ENCODE measurements at places on chromosomes 3 and 15.
A peak's percentile ranks its signal among the peaks of the same experiment; 100 is the strongest.

- DNase-seq, result no peak
These were observed 58.0 kb upstream of the SLC7A14 start for GRCh38 chr3:170643831-170644230.

DNA sequence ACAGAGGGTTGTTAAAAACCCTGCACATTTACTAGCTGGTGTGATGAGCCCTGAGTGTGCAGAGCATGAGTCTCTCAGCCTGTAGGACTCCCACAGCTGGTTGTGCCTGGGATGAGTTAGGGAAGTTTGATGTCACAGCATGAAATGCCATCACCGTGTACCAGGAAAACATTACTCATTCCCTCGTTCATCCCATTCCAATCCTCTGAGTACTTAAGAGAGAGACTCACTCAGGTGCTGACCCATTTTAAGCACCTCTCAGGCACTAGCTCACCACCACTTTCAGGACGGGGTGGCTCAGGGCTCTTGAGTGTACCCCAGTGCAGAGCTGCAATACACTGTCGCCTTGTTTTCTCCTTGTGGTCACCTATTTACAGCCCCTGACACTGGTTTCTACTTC, 18.7 kb downstream of the MGLL start:
- DNase-seq, result no peak

DNA sequence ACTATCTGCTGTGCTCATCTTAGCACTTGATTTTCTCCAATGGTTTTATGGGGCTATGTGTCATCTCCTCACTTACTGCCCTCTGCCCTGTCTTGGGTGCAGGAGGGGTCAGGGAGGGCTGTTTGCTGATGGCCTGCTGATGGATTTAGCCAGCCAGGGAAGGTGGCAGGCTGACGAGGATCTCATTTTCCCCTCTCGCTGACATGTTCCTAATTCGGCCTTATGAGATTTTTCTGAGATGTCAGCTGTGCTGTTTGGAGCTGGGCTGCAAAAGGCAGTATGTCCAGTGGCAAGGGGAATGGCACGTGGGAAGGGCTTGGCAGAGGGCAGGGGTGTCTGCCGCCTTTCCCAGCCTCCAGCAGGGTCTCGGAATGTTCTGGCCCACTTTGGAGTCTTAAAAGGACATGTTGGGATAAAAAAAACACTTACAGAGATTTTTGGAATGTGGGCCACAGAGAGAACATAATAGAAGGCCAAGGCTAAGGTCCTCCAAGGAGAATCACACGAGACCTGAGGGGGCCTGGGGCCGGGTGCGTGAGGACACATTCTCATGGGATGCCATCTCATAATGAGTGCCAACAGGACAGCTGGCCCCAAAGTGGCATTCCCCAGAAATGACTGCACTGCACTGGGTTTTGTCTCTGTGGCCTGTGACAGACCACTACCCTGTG, 303.8 kb downstream of the TLE3 start:
- DNase-seq, result no peak

- no peak for DNase-seq
These were observed 269.4 kb upstream of the ARRDC4 start for GRCh38 chr15:97691078-97691477.

- no peak for DNase-seq
These were observed 563 bp downstream of the PXYLP1 start for GRCh38 chr3:141231952-141232823.

DNA sequence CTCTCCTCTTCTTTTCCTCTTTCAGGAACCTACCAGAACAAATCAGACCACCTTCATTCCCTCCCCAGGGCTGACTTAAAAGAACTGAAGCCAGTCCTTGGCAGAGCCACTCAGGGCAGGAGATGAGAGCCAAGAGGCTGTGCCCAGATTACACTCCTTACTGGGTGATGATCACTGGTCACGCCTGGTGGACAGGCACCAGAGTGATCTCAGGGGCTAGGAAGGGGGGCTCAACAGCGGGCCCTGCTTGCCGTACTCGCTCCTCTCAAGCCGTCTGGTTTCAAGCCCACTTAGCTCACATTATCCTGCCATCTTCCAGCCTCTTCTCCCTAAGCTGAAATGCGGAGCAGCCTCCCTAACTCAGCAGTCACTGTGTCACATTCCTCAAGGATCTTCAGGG, 1.7 kb upstream of the FAH start:
- DNase-seq, result no peak

DNA sequence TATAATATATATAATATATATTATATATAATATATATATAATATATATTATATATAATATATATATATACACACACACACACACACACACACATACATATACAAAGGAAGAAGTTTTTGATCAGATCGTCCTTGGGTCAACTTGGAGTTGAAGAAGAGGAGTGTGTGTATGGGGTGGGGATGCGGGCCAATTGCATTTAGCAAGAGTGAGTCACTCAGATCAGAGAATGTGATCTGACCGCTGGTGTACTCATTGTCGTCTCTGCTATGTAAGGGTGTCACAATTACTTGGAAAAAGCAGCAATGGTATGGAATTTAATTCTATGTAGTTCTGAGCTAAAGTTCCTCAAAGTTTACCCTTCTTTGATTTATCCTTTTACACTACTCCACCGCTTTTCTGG, 4.6 kb upstream of the VGLL3 start:
- DNase-seq, result no peak

- no peak for DNase-seq
These were observed 9.1 kb upstream of the ADPRH start for GRCh38 chr3:119570229-119570628.

- no peak for DNase-seq
These were observed 2.2 kb downstream of the P2RY14 start for GRCh38 chr3:151276038-151276686.

DNA sequence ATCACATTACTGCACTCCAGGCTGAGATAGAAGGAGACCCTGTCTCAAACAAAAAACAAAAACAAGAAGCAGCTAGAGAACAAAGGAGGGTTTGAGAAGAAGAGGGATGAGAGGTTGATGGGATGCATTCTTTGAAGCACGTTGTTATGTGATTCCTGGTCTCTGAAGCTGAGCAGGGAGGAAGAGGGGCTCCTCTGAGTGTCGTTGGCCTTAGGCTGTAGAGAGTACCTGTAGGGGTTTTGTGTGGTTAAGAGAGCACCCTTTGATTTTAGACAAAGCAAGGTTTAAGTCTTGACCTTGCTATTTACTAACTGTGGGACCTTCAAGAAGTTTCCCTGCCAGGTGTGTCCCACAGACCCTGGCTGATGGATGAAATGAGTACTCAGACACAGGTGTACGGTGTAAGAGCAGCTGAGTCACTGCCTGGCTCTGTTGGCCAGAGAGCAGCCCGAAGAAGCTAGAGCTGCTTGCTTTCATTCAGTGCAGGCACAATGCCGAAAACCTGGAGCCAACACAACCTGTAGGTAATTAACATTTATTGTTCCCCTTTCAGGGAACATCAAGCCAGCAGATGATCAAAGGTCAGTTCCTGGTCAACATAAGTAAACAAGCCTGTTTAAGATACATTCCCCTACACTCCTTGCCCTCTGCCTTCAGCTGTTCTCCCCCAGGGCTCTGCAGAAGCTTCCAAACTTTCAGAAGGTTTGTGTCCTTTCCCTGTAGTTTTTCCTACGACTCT, 67.2 kb downstream of the LRRK1 start:
- no peak for DNase-seq

DNA sequence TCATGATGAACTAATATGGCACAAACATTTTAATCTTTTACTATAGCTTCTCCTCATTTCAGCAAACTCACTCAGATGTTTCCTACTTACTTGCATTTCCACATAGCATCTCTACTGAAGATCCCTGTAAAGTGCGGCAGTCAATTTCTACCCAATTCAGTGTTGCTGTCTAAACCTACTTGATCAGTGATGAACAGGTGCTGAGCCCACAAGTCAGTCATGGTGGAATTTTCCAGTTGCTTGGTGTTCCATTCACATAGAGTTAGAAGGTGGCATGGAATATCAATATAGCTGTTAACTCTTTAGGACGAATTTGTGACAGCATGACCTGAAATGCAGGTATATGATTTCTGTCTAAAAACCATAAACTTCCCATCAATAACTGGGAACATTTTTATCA, 22.7 kb downstream of the MRPL3 start:
- no peak for DNase-seq

GRCh38 chr15:35777061-35777460, 231.1 kb upstream of the DPH6 start:
- no peak for DNase-seq

GRCh38 chr3:190644035-190644434, 130.2 kb downstream of the IL1RAP start:
- no peak for DNase-seq

DNA sequence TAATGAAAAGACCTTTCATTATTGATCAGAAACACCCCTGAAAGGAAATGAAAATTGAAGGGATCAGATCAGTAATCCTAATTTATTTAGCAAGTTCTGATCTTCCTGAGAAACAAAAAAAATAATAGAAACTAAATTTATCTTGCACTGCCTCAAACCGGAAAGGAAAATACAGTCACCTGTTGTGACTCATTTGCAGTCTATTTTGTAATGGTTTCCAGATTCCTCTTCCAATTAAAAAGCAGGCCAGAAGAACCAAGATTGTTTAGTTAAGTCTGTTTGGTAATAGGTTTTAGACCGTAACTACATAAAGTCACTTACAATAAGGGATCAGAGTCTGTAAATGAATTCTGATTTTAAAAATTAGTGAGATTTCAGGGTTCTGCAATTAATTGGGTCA, 49.7 kb upstream of the ATOSA start:
- DNase-seq, result no peak

GRCh38 chr3:184248454-184249411, at the start of gene ALG3:
Gene ALG3 (minus strand): TSS chr3:184248962. CDS start chr3:184248940, 22 bp downstream.
- peak; percentile 84 for DNase-seq

DNA sequence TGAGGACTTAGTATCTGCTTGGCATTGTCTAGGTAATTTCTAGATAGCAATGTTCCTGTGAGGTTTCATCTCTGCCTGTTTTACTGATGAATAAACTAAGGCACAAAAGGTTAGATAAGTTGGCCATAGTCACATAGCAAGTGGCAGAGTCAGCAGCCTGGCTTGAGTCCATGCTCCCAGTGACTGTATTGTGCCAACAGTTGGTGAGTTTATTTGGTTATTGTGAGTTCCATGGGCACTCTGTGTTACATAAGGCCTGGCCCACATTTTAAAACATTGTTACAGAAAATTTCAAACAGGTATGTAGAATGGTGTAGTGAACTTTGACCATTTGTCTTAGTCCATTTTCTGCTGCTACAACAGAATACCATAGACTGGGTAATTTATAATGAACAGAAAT, 15.2 kb downstream of the MCM2 start:
- no peak for DNase-seq

DNA sequence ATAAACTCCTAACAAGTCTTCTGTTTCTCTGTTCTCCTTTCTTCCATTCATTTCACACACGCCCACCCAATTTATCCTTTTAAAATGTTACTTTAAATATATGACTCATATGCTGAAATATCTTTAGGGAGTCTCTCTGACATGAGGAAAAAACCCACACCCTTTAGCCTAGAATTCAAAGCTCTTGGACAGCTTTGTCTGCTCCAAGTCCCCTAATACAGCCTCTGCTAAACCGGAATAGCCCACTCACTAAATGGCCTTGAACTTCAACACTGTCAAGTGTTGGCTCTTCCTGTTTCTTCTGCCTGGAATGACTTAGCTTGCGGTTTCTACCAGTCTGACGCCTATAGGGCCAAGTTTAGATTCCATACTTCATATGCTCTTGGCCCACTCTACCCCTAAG, 3.3 kb upstream of the CD96 start:
- DNase-seq, result peak; percentile 17

DNA sequence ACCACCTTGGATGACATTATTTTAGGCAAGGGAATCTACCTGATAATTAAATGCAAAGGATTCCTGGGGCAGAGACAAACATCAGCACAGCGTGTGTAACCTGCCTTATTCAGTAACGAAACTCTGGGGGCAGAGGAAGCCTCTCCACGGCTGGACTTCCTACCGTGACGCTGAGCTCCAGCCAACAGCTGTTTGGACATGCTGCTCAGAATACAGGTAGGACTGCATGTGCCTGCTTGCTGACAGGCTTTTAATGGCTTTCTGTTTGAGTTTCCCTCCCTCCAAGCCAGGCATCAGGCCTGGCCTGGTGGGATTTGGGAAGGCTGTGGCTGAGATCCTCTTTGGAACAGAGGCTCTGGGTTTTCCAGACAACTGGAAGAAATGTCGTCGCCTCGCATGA, 150.6 kb downstream of the ADAMTS17 start:
- DNase-seq, result no peak

GRCh38 chr3:128069271-128069670, 17.0 kb downstream of the SEC61A1 start:
- DNase-seq, result no peak

DNA sequence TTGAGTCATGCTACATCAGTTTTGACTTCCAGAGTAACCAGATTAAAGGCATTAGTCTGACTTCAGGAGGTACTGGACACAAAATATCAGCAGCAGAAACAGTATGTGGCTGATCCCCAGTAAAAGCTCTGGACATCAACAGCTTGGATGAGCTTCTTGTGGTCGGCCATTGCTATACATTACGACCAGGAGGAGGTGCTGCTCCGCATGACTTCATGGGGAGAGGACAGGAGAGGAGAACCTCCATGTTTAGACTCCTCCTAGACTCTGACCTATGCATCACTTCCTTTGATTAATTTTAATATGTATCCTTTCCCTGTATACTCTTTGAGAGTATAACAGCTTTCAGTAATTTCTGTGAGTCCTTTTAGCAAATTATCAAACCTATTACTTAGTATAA, 285.6 kb upstream of the ARHGEF26 start:
- no peak for DNase-seq

- DNase-seq, result no peak
These were observed 55.6 kb downstream of the PLXNA1 start for GRCh38 chr3:127038466-127038865.

DNA sequence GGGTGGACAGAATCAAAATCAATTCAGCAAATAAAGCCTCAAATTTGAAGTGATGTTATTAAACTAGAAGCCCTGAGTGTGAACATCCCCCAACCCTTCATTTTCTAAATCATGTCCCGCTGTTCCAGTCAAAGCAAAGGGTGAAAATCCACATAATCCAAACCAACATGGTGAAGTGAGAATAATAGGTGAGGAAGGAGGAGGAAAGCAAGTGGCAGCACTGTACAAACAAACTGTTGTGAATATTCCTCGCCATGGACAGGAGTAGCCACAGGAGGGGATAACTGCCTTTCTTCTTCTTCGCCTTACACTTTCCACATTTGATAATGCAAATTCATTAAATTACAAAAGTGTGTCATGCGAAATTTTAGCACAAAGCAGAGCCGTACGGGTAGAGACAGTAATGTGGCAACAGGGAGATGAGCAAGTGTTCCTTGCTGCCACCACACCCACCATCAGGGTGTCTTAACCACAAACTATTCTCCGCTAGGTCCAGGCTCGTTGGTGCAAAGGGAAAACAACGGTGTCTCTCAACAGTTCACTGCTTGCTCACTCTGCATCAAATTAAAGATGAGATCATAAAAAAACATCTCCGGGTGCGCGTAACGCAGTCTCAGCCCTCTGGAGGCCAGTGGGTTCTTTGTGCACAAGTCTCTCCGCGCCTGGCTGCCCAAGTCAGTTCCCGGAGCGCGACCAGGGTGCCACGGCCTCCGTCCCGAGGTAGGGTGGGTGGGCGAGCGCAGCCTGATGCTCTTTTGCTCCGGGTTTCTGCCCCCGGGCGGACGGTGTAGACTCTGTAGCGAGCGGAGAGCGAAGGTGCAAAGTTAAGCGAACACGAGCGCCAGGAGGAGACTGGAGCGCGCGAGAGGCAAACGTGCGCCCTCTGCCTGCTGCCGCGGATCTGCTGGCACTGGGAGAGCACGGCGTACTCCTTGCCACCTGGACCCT, 6.7 kb downstream of the EPHA3 start:
- DNase-seq, result peak; percentile 6

- no peak for DNase-seq
These were observed 5.1 kb downstream of the SLC41A3 start for GRCh38 chr3:126078866-126079265.

GRCh38 chr3:131901686-131902085, 133.1 kb downstream of the CPNE4 start:
- no peak for DNase-seq

All from T-helper 2 cell treated with Interferon-gamma antibody and Interleukin-4, amounts not matched to agents 5 μg/mL and 100 μg/mL, for 36 hours (primary cell).